ENCODE measurements at places on chromosomes 11 and 22.
A peak's percentile ranks its signal among the peaks of the same experiment; 100 is the strongest.

DNA sequence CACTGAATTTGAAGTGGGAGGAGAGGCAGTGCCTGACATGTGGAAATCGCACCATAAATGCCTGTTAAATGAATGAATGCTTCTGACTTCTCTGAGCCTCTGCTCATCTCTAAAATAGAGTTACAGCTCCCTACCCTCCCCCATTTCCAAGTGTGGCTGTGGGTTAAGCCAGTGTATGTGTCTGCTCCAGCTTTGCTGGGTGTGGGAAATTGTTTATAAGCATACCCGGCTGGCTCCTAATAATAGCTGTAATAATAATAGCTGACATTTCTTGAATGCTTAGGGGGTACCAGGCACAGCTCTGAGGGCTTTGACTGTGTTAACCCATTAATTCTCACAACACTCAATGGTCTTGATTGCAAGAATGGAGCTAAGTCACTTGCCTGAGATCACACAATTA, 7.0 kb upstream of the FCHSD2 start:
- no peak for DNase-seq

- no peak for DNase-seq
Measured at GRCh38 chr22:20060700-20061480, 19.2 kb upstream of the DGCR8 start.

DNA sequence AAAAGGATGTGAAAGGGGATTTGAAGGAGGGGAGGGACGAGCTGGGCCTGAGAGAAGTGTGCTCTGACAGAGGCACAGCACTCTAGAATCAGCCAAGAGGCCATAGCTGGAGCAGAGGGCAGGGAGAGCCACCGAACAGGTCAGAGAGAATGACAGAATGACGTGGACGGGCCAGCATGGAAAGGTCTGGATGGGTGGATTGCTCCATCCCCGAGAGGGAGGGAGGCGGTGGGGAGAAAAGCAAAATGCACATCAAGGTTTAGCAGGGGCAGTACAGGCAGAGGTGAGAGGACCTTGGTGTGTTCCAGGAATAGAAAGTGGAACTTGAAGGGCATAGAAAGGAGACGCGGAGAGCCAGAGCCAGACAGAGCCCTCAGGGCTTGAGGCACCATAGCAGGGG, 6.9 kb downstream of the PMM1 start:
- DNase-seq = no peak

GRCh38 chr11:45319077-45319476, 32.9 kb upstream of the SYT13 start:
- no peak for DNase-seq

DNA sequence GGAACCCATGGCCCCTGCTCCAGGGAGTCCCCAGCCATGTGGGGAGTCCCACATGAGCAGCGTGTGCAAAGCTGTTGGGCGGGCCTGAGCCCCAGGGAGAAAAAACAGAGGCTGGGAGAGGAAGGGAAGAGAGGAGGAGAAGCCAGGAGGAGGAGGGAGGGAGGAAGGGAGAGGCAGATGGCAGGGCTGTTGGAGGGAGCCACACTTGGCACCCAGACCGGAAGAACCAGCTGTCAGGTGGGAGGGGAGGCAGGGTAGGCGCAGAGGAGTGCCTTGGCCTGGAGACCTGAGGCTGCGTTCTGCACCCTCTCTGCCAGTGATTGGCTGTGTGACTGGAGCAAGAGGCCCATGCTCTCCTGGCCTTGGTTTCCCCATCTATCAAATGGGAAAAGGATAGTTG, 6.7 kb downstream of the SYNGR1 start:
- no peak for DNase-seq

DNA sequence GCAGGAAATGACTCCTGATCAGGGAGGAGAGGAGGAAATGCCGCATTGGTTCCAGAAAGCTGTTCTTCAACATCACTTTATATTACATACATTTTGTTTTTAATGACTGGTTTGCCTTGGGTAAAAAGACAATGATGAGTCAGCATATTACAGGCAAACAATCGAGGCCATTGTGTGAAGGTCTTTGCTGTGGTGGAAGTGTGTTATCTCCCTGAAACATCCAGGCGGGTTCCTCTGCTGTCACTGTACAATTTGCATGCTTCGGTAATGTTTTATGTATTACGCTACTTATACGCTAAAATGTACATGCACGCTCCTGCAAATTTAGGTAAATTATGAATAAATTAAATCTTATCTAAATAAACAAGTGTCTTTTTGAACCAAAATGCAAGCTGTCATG, 161.1 kb downstream of the KIRREL3 start:
- DNase-seq = no peak

DNA sequence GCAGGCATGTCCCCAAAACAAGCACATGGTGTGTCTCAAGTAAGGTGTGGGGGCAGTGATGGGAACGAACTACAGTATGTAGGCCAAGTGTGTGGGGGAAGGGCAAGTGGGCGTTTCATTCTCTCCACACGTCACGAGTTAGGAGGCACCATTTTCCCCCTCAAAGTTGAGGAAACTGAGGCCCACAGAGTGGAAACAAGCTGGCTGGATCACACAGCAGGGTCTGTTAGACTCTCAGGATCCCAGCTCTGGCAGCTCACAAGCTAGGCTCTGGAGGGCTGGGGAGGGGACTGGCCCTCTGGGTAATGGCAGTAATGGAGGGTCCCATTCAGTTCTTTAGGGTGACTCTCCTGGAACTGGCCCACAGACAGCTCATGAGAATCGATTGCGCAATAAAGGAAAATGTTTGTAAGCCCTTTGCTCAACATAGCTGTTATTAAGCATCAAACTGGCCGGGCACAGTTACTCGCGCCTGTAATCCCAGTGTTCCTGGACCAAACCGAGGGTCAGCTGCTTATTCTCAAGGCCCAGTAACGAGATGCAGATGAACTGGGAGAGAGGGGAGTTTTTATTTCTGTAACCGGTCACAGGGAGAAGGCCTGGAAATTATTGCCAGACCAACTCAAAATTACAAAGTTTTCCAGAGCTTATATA, 24.1 kb upstream of the TUB start:
- DNase-seq = no peak

DNA sequence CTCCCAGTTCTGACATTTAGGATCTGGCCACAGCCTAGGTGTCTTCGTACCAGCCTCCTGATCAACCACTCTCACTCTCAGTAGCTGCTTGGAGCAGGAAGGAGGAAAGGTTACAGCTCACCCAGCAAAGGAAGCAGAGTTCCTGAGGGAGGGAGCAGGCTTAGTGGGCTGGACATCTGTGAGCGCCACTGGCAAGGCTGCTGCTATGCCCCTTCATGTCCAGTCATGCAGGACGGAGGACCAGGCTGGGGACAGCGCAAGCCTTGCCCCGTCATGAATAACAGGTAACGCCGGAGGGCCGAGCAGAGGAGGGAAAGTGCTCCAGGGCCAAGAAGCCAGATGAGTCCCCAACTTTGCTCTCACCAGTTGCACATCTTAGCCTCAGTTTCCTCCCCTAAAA, 25.8 kb downstream of the TPST2 start:
- DNase-seq = no peak

GRCh38 chr11:63530021-63530420, 6.6 kb upstream of the PLAAT4 start:
- no peak for DNase-seq

DNA sequence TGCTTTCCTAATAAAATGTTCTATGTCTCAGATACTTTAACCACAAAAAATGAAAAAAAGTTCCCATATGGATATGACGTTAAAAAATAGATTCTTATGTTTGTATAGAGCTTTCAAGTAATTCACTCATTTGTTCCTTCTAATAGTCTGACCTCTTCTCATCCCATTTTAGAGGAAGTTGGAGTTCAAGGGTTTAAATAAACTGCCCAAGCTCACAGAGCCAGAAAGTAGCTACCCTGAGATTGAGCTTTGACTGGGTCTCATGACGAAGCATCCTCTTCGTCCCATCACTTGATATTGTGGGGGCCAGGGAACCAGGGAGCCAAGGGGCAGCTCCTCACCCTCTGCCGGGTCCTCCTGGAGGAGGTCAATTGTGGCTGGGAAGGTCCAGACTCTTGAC, 116.3 kb downstream of the CCDC81 start:
- no peak for DNase-seq

GRCh38 chr11:28505232-28505631, 397.0 kb downstream of the METTL15 start:
- no peak for DNase-seq

GRCh38 chr22:47014636-47015345, 252.3 kb downstream of the TBC1D22A start:
- DNase-seq = no peak

DNA sequence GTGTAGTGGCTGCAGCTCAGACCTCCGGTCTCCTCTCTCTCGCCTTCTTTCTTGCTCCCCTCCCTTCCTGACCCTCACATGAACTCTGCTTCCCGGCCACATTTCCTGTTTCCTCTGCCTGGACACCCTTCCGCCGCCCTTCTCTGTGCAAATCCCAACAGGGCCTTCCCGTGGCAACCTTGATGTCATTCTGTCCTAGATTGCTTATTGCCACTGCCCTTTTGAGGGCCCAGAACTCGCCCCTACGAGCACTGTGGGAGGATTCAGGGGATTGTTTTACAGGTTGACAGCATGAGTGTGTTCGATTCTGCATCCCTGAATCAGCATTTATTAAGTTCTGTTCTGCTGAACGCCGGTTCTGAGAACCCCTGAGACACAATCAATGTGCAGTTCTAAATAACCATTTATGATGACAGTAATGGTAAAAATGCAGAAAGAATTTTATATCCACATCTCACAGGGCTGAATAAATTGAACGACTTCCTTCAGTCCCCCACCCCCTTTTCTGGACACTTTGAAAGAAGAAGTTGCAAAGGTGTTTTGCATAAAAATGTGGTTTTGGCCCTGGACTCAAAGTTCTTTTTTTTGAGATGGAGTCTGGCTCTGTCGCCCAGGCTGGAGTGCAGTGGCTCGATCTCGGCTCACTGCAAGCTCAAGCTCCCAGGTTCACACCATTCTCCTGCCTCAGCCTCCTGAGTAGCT, 6.4 kb downstream of the BATF2 start:
- no peak for DNase-seq

DNA sequence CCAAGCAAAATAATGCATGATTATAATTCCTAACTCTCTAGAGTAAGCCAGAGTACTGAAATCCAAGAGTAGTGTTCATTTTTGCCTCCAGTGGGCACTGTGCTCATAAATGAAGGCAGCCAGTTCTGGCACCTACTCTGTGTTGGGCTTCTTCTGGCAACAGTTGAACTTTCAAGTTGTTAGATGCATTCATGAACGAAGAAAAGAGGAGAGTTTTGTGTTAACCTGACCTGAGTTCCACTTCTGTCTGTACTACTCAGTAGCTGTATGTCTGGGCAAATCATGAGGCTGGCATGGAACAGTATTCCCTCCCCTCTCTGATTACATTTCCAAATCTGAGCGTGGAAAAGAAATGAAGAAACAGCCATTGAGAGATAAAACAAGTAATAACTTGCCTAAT, 20.3 kb upstream of the TENM4 start:
- no peak for DNase-seq

DNA sequence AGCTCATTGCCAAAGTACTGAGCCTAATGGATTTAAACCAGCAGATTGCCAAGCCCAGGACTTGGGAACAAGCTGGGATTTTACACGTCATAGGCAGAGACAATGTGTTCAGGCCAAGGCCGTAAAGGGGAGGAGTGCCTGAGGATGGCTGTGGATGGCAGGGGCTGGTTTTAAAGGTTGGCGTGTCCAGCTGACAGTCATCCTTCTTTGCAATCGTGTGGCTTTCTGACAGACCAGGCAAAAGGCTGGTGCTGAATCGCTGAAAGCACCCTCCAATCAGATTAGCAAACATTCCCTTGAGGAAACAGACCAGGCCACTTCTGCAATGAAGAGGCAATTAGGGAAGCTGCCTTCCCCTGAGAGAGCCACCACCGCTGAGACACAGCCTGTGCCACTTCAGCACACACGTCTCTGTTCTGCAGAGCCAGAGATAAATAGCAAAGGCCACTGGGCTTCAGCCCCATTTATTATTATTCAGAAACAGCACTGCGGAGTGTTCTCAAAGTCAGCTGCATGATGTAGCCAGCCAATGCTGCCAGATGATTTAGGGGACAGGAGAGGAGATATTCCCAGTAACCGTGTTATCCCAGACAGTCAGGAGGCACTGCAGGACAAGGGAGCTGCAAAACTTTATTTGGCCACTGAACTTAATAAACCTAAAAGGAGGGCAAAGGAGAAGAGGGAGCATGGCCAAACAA, 54.2 kb upstream of the CSNK2A3 start:
- DNase-seq = no peak

DNA sequence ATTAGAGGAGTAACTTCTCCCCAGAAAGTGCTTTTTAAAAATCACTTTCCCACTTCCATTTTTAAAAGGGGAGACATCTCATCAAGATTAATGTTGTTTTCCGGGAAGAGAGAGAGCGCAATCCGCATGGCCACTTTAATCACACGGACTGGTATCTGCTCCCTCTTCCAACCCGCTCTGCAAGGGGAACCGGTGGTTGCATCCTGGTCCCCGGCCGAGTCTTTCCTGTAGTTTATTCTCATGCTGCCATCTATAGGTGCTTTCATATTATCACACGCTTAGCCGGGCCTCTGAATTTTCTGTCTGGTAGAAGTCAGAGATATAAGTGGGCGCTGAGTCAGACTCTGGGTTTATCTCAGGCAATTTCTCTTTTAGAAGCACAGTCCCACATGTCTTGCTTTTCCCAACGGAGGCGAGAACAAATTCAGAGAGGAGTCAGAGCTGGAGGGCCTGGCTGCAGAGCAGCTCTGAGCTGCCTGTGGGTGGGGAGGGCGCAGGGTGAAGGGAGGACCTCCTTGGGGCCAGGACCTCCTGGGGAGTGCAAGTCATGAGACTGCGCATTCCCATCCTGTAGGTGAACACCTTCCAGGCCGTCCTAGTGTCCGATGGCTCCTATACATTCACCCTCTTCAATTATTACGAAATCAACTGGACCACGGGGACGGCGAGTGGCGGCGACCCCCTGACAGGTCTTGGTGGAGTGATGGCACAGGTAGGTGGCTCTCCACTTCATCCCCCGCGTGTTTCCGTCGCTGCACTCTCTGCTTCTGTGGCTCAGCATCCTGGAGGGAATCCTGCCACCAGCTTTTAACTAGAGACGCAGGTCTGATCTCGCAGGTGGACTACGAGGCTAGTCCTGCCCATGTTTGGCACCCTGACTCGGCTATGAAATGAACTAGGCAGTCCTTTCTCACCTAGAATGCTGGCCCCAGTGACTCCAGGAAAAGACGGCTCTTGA, 11.7 kb downstream of the TECTA start:
- DNase-seq = peak; percentile 42

GRCh38 chr11:121944556-121945230, 171.3 kb downstream of the BLID start:
- no peak for DNase-seq

- DNase-seq = no peak
Measured at GRCh38 chr11:92057849-92058442, 166.7 kb upstream of the FAT3 start.

- no peak for DNase-seq
Measured at GRCh38 chr22:43437871-43438475, 26.2 kb downstream of the MPPED1 start.

- DNase-seq = no peak
Measured at GRCh38 chr11:75273411-75274391, 33.1 kb downstream of the TPBGL start.

- peak; percentile 34 for DNase-seq
Measured at GRCh38 chr11:69242266-69242920, 51.6 kb upstream of the MYEOV start.

- peak; percentile 34 for DNase-seq
Measured at GRCh38 chr11:75896843-75897419, 81.9 kb downstream of the UVRAG start.

GRCh38 chr11:47932544-47932943, 47.8 kb upstream of the PTPRJ start:
- DNase-seq = no peak
